Right ventricle myocardium superior (tissue), 1 donor: ENCODE measurements at places on chromosomes 5 and 9. TPM values are rescaled to one million over a fixed set of nuclear protein-coding genes. Genes with fewer than 3 reads are reported as not detected.

GRCh38 chr5:177357459-177358351 is at the start of gene RGS14:
Gene RGS14 (plus strand): TSS chr5:177357924. CDS start chr5:177358025, 101 bp downstream.
- DNase-seq, result peak; percentile 78

DNA sequence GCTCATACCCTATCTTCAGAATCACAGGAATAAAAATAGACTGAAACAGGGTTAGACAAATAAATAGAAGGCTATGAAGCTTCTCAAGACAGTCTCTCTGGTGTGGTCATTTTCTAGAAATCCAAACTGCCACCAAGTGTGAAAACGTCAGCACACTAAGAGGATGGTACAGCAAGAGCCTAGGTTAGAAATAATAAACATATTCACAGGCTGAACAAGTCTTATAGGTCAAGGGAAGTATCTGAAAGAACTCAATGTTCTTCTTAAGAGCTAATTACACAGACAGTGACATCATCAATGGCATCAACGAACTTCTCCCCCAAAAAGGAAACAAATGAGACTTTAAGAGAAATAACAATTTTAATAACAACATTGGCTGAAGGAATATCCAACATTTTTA is 22.7 kb upstream of the PLPP6 start:
- no peak for DNase-seq

DNA sequence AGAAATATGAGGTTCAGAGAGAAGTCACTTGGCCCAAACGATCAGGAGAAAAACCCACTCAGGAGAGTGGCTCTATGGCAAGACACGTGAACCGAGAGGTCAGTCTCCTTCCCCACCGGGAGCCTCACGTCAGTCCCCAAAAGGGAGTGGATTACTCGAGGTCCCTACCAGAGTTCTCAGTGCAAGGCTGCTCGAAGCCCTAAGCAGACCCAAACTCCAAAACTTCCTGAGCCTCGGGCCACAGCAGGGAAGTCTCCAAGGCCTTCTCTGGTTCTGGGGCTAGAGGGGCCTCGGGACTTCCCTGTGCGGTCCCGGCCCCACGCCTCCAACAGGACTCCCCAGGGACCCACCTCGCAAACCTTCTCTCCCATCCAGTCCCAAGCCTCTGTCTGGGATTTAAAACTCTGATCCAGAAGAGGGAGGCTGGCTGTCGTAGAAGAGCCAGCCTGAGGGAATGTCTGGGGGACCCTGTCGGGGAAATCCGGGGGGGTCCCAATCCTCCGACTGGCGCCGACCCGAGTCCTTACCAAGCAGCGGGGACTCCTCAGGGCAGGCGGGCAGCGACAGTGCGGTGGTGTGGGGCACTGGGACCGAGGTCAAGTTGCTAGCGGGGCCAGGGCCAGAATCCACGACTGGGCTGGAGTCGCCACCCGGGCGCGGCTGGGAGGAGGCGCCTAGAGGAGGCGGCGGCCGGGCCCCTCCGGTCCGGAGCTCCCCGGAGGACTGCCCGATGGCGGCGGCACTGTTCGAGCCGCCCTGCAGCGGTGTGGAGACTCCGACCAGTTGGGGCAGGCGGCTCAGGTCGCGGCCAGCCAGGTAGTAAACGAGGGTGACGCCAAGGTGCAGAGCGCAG is 679 bp downstream of the B4GALT1 start:
- peak; percentile 64 for DNase-seq

DNA sequence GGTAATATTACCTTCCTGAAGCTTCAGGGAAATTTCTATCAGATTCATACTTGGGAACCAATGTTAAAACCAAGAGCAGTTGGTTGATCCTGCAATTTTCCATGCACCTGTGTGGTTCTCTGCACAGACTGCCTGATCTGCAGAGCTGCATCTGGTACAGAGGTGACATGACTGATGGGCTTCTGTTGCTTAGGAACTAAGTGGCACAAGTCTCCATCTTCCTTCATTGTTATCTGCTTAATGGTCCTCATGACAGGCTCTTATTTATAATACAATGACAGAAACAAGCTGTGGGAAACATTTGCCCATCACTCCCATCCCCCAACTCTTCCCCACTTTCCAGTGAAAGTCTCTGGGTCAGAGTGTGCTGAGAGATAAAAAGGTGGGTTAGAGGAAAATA is 799.1 kb downstream of the TAF11L14 start:
- DNase-seq, result no peak

DNA sequence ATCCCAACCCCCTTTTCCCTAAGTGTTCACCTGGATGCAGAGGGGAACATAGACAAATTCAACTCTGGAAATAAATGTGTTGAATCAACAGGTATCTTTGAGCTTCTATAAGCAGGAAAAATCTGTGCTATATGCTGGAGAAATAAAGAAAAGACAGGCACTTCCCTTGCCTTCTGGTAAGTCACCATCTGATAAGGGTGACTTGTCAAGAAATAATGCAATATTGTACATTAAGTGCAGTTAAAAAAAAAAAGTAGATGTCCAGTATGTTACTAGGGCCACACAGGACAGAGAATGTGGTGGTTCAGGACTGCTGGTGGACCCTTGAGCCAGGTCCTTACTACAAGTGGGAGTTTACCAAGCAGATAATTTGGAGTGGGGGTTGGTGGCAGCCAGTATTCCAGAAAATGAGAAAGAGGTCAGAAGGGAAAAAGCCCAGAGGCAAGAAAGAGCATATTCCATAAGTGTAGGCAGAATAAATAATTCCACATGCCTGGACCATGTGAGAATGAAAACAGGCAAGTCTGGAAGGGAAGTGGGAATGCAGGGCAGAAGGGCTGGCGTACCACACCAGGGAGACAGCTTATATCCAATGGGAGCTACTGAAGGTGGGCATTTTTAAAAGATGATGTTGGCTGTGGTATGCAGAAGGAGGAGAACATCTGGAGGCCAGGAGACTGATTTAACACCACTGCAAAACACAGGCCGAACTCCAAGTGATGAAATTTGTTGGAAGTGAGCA is 209.9 kb downstream of the SEMA5A start:
- DNase-seq, result no peak

DNA sequence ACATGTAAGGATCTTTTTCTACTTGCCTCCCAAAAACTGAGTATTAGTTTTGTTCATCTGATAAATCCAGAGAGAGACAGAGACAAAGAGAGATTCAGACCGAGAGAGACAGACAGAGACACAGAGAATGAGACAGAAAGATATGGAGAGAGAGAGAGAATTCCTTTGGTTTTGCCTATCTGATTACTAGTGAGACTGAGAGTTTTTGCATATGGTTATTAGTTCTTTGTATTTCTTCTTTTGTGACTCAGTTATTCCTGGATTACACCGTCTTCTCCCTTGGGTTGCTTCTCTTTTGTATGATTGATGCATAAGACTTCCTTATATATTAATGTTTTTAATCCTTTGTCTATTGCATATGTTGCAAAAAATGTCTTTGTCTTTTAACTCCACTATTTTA is 91.2 kb upstream of the SPATA31C2 start:
- DNase-seq, result no peak

DNA sequence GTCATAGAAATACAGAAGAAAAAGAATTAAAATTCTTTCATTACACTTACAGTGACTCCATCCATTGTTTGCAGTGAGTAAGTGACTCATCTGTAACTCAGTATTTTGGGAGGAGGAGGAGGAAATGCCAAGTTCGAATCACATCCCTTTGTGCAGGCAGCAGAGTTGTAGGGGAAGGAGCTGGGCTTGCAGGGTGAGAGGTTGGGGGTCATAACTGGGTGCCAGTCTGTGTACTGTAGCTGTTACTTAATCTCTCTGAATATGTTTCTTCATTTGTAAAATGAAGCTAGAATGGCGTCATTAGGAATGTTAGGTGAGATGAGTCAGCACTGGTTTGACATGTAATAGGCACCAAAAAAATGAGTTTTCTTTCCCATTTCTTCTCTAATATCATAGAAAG is 235.7 kb upstream of the ADAMTSL1 start:
- DNase-seq, result no peak

DNA sequence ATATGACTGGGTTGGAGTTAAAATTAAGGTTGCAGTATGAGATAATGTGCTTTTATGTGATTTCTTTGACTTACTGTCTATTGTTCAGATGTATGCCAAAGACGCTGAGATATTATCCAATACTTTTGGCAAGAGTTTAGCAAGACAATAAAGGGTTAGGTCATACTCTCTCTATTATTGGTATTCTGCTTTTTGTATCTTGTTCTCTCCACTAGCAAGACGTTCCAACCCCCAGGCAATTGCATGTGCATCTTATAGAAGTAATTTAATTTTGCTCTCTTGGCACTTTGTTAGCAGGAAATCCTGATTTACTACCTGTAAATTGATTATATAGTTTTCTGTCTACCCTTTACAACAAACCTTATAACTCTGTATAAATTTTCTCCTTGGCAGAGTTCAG is 1093.6 kb downstream of the CDH9 start:
- no peak for DNase-seq

DNA sequence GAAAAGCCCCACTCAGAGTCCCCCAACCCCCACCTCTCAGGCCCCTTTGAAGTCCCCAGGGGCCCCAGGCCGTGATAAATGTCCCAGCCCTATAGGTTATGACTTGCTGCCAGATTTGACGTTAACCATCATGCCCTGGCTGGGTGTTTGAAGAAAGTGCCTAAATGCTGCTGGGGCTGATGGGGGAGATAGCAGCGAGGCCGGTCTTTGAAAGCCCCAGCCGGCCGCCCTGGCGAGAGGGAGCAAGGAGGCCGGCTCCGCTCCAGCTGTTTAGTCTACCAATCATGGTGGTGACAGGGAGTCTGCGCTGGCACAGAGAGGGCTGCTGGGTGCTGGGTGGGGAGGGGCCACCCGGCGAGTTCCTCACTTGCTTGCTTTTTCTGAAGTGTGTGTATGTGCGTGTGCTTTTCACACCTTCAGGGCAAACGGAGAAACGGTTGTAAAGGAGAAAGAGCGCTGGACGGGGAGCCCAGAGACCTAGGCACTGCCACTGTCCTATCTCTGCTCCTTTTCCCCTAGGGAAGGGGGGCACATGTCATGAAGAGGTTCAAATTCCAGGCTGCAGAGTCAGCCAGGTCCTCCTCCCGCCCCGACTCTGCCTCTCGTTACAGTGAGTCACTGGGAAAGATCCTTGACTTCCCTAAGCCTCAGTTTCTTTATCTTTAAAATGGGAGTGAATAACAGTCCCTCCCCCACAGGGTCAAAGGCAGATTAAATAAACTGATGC is 126.1 kb upstream of the HAND1 start:
- peak; percentile 56 for DNase-seq

GRCh38 chr5:95760273-95761191 is 29.4 kb downstream of the RHOBTB3 start:
- DNase-seq, result no peak

GRCh38 chr9:132143359-132143758 is 18.5 kb upstream of the NTNG2 start:
- no peak for DNase-seq

GRCh38 chr5:41708604-41708940 is 161.7 kb downstream of the OXCT1 start:
- no peak for DNase-seq

GRCh38 chr5:146529984-146530383 is 14.0 kb upstream of the GPR151 start:
- no peak for DNase-seq

DNA sequence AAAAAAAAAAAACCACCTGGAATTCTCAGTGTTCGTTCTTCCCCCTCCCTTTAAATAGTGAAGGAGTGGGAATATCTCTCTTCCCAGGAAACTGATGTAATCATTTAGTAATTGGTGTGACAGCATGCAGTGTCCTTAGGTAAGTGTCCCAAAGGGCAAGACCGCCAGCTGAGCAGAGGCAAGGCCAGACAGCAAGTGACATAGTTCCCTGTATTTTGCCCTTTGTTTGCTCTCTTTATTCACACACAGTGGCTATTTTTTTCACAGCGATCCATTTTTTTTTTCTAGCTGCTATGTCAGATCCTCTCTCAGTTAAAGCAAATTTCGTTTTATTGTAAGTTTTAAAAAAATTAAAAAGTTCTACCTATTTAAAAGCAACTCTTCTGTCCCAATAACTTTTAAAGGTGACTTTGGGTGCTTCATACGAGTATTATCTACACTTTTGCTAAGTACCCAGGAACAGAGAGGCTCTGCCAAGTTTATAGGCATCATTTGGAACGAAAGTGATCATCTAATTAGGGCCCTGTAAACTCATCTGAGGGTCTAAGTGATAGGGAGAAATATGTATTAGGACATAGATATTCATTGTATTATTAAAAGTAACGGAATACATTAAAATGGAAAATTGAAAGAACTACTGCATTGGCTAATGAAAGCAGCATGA is 98.2 kb upstream of the ALDH1A1 start:
- peak; percentile 38 for DNase-seq

- no peak for DNase-seq
Observed at GRCh38 chr9:90458485-90458884, 184.1 kb downstream of the DIRAS2 start.

GRCh38 chr9:87340391-87340790 is 157.3 kb upstream of the DAPK1 start:
- no peak for DNase-seq

GRCh38 chr5:172658961-172659501 is 18.0 kb downstream of the NEURL1B start:
- DNase-seq, result peak; percentile 85

- DNase-seq, result no peak
Observed at GRCh38 chr5:159202151-159202550, 7.2 kb downstream of the RNF145 start.

GRCh38 chr9:98006127-98006796 is 23.1 kb downstream of the ANP32B start:
- no peak for DNase-seq

- DNase-seq, result no peak
Observed at GRCh38 chr5:38426986-38427950, 129.2 kb downstream of the LIFR start.

DNA sequence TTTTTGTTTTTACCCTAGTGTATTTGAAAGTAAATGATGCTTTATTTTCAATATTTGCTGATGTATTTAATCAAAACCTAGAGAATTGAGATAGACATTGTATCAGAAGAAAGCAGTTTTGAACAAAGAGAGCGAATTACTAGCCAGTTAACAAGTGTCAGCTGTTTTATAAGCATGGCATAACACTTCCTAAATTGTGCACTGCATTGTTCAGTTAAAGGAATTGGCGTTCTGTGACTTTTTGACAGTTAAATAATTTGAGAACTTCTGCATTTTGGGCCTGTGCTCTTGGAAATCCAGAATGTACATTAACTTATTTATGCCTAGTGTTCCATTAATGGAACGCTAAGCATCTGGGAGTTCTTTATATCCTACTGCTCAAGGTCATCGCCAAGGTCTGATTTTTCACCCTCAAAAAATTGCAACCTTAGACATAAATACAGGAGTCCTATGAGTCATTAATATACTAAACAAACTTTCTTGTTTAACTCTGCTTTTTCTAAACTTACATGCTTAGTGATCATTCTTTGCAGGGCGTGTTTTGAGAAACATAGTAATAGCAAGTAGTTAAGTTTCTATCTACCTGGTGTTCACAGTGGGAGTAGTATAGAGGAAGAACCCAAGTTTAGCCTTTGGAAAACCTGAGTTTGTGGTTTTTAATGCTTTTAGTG is 31.1 kb downstream of the RASA1 start:
- DNase-seq, result no peak

- DNase-seq, result no peak
Observed at GRCh38 chr5:99102073-99102697, 173.4 kb upstream of the CHD1 start.

SLC6A3 gene
- total RNA-seq, result not detected

ESM1 gene
- not detected for total RNA-seq

GRM6 gene
- not detected for total RNA-seq

FOXD1 gene
- not detected for total RNA-seq

SPINK6 gene
- not detected for total RNA-seq

CTXN3 gene
- total RNA-seq, result not detected

NR5A1 gene
- not detected for total RNA-seq

GNA14 gene
- total RNA-seq, result 1.9 TPM

FRMD3 gene
- 93.2 TPM for total RNA-seq

UGT3A1 gene
- not detected for total RNA-seq

GAS1 gene
- 21.8 TPM for total RNA-seq

PAEP gene
- total RNA-seq, result not detected

SLC6A19 gene
- not detected for total RNA-seq
